ENCODE measurements at places on chromosomes 1 and 21.

GRCh38 chr1:71831646-71832045, 450.7 kb downstream of the NEGR1 start:
- DNase-seq: no peak

DNA sequence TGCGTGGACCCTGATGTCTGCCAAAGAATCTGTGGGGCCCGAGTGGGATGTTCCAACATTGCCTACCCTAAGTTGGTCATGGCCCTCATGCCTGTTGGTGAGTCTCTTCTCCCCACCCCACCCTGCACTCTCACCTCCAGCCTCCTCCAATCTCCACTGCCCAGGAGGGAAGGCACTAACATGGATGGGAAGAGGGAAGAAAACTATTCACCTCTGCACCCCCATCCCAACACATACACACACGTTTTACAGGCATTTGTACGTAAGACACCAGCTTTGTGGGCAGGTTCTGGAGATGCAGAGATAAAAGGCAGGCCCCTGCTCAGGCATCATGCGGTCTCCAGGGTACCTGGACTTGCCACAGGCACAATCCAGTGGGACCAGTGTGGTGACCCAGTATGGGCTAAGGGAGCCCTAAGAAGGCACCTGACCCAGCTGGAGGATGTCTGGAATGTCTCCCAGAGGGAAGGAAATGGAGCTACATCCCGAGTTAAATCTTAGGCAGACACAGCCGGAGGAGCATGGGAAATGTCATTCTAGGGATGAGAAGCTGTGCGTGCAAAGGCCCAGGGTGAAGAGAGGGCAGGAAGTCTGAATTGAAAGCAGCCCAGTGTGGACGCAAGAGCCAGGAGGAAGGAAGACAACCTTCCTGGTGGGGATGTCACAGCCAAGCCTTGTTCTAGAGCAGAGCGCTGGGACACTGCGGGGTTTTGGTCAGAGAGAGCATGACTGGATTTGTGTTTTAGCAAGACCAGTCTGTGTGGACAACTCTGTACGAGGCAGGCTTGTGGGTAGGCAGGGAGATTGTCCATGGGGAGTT, 11.4 kb downstream of the SLC5A9 start:
- DNase-seq: no peak

GRCh38 chr1:179871940-179872339, 5.7 kb downstream of the TOR1AIP2 start:
- no peak for DNase-seq

DNA sequence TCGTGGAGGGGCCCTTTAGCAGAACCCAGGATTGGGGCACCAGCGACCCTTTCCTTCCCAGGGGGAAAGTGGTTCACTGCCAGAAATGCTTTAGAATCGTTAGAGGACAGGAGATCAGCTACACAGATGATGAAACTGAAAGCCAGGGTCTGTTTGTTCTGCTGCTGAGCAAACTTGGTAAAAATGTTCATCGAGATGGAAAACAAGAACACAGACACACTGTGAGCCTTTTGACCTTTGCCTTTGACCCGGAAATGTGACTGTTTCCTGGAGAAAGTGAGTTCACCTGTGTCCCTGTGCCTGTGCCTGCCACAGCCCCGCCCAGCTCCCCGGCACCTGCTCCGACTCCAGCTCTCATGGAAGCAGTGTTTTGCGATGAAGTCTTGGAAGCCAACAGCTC, 234.3 kb downstream of the CAMTA1 start:
- DNase-seq: no peak

- DNase-seq: no peak
These were observed 3.7 kb upstream of the C1orf210 start for GRCh38 chr1:43288785-43289706.

DNA sequence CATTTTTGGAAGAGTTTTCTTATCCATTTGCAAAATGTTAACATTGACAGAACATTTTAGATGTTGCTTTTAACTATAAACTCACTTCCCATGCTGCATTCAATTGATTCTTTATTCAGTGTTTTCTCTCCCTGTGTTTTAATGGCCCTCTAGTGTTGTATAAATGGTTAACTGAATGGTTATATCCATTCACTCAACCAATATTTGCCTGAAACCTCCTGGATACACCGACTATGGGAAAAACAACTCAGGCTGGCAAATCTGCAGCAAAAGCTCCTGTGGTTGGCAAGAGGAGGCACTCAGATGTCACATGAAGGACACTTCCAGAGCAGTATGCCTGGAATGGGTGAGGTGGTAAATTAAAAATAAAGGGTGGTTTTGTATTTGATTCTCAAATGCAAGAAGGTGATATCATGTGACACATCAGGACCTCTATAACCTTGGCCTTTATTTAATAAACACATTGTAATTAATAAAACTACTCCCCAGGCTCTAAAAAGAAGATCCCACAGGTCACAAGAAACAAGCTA, 107.6 kb downstream of the BCAR3 start:
- DNase-seq: no peak

- peak; percentile 19 for DNase-seq
These were observed at the start of the genes LEPR and LEPROT for GRCh38 chr1:65420590-65421350. TSS of gene LEPR (plus strand) at chr1:65420668. CDS start at chr1:65565566, 144,898 bp downstream. TSS of gene LEPROT (plus strand) at chr1:65420668. CDS start at chr1:65420725, 57 bp downstream.

GRCh38 chr1:35564884-35565741, 7.5 kb downstream of the NCDN start:
- DNase-seq: no peak

GRCh38 chr1:162736633-162737067, 53.9 kb upstream of the HSD17B7 start:
- no peak for DNase-seq

Data from RCC 7860 (cell line).